ENCODE measurements at places on chromosomes 12 and 14.

GRCh38 chr12:67837876-67838275, 151.4 kb upstream of the IFNG-AS1 start:
- no peak for DNase-seq

DNA sequence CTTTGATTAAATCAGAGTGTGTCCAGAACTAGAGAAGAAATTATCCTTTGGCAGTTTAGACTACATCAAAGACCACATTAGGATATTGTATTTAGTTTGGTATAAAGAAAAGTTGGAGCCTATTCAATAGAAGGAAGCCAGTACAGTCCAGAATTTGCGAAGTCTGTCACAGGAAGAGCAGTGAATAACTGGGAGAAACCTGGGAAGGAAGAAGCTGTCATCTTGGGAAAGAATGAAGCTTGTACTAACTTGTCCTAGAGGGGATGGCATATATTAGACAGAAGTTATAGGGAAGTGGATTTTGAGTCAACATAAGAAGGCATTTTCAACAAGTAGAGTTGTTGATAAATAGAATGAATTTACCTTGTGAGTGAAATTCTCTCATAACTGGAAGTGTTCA, 386.7 kb downstream of the LRIG3 start:
- no peak for DNase-seq

DNA sequence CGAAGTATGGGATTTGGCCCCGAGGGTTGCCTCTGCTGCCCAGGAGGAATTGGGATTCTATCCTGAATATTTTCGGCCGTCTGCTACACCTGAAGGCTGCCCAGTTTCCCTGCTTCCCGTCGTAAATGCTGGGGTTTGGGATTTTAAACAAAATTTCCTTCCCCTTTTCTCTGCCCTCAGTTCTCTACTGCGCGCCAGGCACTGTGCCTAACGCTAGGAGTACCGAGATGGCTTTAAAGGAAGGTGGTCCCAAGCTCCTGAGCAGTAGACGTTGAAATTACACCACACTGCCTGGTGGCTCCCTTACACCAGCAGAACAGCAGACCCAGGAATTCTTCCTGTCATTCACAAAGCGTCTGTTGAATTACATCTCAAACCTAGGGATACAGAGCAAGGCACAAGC, 566 bp upstream of the PRDM4 start:
- DNase-seq, result no peak

GRCh38 chr14:56195223-56195622, 77.0 kb downstream of the PELI2 start:
- DNase-seq, result no peak

DNA sequence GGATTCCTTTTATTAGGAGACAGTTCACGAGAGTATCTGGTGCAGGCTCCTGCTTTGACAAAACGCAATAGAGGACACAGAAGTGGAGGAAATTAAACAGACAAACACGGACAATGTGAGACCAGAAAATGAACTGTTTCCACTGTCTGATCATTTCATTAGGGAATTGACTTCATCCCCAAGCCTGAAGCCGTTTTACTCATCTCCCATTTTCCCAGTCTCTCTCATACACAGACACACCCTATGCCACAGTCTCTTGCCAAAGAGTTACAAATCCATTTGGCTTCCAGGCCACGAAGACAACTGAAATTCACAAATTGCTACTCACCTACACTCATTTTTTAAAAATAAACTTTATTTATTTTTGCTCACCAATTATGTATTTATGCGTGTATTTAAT, 1087.8 kb upstream of the TMEM132C start:
- no peak for DNase-seq

DNA sequence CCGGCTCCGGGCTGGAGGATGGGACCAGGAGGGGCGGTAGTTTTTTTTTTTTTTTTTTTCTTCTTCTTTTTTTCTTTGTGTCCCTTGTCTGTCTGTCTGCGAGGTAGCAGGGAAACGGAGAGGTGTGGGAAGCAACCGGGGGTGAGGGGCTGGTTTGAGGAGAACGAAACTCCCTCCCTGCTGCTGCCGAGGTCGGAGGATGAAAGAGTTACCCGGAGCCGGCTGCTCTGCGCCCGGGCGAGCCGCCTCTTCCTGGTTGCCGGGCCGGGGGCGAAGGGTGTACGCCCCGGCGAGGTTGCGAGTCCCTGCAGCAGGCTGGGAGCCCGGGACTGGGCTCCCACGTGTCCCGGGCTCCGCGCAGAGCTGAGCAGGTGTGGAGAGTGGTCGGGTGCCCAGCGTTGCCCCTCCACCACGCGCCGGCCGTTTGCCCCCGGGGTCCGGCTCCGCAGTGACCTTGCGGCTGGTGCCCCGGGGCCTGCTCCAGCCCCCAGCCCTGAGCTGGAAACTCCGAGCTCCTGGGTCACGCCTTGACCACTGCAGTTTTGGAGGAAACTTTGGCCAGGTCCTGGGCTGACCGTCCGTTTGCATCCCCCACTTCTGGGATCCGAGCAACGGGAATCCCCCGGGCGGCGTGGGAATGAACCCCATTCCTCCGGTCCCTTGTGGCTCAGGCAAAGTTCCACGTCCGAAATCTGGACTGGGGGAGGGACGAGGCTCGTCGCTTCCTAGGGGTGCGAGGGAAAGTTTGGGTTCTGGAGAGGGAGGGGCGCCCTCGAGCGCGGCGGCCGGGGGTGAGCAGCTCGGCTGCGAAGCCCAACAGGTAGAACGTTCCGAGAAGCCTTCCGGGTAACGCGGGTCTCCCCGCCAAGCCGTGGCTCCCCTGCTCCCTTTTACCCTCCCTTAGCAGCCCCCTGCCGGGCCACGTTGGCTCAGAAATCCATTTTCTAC, 1.3 kb downstream of the CHST11 start:
- no peak for DNase-seq

All from fibroblast of lung (primary cell).